DMS53 (cell line): ENCODE measurements at places on chromosomes 12 and 14.

DNA sequence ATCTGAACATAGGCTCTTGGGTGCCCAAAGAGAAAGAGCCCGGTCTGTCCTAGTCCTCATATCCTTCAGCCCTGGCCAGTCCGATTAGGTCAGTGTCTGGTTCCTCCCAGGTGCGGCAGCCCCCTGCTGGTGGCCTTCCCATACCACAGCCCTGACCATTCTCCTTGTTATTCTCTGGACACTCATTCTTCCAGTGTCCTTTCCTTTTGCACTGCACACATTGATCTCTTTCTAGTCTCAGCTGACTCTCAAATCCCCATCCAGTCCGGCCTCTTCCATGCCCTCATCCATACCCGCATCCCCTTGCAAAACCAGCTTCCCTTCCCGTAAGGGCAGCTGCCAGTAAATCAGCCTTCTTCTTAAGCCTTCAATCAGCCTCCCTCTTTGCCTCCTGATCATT lies 1316.3 kb downstream of the TMEM121 start:
- peak; percentile 68 for DNase-seq

- DNase-seq = no peak
Measured at GRCh38 chr14:105363847-105364708, 34.3 kb upstream of the TEX22 start.

- peak; percentile 76 for DNase-seq
Measured at GRCh38 chr14:30551460-30551859, 7.5 kb upstream of the G2E3 start.

DNA sequence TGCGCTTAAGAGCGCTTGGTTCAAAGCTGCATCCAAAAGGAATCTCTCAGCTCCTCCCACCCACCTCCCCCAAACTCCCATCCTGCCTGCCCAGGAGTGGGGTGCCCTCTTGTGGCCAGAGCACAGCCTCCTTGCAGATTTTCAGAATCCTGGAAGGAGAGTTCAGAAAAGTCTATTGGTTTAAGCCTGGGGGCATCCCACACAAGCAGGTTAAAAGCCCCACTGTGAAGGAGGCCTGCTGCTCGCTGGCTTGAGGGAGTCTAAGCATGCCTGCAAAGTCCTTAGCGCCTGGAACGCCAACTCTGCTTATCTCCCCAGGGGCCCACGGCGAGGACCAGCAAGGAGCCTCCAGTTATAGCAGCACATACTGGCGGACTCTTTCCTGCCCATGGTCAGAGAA lies 297.1 kb downstream of the KSR2 start:
- DNase-seq = peak; percentile 69

- no peak for DNase-seq
Measured at GRCh38 chr12:62834971-62835547, 99.9 kb downstream of the PPM1H start.

DNA sequence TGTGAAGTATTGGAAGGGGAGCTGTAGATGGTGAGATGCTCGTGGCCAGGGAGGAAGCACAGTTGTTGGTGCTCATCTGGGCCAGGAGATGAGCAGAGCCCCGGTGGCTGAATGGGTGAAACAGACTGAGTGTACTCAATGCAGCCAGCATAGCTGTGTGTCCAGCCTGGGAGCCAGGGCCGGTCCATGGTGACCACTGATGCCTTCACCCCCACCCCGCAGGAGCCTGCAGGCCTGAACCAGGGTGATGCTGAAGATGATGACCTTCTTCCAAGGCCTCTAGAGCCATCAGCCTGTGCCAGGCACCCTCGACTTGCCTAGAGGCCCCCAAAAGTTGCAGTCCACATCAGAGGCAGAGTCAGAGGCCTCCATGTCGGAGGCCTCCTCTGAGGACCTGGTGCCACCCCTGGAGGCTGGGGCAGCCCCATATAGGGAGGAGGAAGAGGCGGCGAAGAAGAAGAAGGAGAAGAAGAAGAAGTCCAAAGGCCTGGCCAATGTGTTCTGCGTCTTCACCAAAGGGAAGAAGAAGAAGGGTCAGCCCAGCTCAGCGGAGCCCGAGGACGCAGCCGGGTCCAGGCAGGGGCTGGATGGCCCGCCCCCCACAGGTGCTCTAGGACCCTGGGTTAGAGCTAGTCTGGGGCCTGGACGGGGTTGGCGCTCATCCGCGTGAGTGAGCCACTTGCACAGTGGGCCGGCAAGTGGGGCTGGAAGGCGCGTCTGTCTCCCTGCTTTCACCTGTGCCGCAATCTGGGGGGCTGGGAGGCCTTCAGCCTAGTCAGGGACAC lies 3.0 kb downstream of the TNFAIP2 start:
- no peak for DNase-seq

GRCh38 chr12:133130808-133131128 lies 341 bp downstream of the ZNF10 start:
- DNase-seq = peak; percentile 85

DNA sequence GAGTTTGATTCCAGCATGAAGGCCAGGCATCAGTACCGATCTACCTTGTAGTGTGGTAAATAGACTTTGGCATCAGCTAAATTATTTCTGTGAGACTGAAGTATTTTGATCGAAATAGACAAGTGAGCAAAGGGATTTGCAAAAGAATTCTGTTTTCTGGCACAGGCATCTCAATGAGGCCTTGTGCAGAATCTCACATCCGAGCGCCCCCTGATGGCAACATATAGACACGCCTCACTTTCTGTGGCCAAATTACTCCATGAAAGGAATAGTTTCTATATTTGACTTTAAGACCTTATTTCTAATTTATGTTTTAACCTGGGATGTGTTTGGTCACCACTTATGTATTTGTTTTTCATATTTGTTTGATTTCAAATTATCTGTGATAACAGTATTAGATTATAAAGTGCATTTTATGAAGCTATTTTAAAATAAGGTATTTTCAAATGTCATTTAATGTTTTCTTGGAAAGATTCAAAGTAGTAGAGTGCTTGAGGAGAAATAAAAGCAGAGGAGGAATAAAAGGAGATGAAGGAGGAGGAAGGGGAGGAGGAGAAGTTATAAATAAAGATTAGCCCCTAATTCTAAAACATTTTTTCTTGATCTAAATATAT lies 731.9 kb downstream of the NRXN3 start:
- DNase-seq = peak; percentile 66

DNA sequence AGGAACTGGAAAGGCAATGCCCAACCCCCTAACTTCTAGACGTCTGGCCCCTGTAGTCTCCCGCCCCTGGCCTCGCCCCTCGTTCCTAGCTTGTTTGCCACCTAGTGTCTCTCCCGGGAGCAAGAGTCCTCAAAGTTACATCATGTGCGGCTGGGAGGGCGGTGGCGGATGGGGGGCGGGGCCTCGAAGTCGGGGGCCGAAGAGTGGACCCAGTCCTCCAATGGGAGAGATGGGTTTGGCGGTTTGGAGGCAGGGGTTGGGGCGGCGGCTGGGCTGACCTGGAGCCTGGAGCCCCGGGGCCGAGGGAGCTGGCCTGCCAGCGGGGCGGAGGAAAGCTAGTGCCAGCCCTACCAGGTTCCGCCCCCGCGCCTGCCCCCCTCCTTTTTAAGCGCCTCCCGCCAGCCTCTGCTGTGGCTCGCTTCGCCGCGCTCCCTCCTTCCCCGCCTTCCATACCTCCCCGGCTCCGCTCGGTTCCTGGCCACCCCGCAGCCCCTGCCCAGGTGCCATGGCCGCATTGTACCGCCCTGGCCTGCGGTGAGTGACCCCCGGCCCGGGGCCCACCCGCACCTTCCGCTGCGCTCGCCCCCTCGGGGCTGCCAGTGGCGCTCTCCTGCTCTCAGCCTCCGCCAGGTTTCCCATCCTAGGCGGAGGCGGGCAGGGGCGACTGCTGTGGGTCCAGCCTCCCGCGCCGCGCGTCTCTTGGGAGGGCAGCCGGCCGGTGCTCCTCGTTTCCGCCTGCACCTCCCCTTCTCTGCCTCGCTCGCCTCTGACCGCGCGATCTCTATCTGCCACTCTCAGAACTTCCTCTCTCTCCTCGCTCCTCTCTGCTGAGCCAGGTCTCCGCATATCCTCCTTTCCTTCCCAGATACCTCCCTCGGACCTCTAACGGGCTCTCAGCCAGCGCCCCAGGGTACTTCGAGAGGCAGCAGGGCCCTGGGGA lies at the start of gene PCK2:
Gene PCK2, plus strand, starts transcription at position 411 of the 940 bp plus-strand sequence. Its CDS starts 95 bp downstream, at position 506.
- DNase-seq = peak; percentile 88

DNA sequence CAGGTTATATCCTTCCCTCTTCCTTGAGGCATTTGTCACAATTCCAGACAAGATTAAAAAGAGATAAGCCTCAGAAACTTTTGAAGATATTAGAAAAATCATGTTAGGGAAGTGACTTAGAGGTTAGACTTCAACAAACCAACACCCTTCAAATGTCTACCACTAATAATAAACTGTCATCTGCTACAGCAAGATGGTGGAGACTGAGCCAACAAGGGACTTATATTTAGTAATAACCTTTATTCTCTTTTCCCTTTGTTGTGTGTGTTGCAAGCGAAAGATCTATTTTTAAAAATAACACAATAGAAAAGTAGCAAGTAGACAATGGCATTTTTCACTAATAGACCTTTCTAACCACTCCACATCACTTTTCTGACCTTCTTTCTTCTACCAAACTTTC lies 28.6 kb downstream of the PRICKLE1 start:
- DNase-seq = no peak

DNA sequence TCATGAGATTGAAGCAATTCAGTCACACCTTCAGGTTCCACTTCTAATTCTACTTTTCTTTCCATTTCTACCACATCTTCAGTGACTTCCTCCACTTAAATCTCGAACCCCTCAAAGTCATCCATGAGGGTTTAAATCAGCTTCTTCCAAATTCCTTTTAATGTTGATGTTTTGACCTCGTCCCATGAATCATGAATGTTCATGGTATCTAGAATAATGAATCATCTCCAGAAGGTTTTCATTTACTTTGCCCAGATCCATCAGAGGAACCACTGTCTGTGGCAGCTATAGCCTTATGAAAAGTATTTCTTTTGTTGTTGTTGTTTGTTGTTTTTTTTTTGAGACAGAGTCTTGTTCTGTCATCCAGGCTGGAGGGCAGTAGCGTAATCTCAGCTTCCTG lies 7.6 kb downstream of the RXYLT1 start:
- no peak for DNase-seq

GRCh38 chr12:26874501-26875296 lies 41.7 kb upstream of the ITPR2 start:
- peak; percentile 32 for DNase-seq

- DNase-seq = no peak
Measured at GRCh38 chr14:31268216-31268615, 60.6 kb upstream of the HECTD1 start.

DNA sequence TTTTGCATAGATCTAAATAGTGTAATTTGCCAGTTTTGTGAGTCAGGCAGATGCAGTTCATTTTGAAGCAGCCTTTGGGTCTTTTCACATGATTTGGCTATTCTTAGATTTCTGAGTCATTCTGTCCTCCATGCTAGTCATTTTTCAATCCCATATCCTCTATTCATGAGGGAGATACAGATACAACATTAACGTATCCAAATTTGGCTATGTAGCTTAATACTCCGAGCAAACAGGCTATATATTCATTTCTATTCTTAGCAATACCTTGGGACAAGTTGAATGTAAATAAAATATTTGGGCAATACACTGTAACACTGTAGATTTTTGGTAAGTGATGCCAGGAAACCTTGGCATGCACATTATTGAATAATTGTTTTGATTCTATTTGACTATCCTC lies 270.7 kb upstream of the PDE3A start:
- DNase-seq = no peak

- DNase-seq = no peak
Measured at GRCh38 chr12:19144287-19144686, 14.8 kb downstream of the PLEKHA5 start.

GRCh38 chr12:127711108-127711507 lies 555.9 kb upstream of the TMEM132C start:
- DNase-seq = no peak

DNA sequence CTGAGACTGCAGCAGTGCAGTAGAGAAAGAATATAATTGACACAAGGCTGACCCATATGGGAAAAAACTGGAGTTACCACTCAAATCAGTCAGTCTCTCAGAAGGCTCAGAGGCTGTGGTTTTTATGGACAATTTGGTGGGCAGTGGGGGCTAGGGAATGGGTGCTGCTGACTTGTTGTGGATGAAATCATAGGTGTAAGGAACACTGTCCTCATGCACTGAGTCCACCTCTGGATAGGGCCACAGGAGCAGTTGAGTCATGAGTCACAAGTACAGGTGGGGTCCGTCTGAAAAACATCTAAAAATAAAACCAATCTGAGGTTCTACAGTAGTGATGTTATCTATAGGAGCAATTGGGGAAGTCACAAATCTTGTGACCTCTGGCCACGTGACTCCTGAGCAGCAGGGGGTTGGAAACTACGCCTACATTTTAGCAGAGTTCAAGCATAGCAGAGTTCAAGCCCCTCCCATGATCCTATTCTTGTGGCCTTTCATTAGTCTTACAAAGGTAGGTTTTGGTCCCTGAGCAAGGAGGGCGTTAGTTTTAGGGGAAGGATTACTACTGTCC lies 18.1 kb upstream of the SGPP1 start:
- DNase-seq = no peak

DNA sequence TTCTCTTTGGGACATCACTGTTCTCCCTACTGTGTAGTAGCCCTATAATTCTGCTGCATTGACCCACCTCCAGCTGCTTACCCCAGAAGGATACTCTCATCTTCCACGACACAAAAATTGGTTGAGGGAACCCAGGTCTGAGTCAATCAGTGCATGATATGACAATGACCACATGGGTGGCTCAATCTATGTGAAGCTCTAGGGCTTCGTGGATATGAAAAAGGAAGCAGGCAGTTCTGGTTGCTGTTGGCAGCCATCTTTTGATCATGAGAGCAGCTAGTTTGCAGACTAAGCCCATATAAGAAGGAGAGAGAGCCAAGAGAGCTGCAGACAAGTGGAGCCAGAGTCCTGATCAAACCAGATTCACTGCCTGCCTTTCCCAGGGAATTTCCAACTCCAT lies 57.9 kb downstream of the AVPR1A start:
- peak; percentile 39 for DNase-seq

DNA sequence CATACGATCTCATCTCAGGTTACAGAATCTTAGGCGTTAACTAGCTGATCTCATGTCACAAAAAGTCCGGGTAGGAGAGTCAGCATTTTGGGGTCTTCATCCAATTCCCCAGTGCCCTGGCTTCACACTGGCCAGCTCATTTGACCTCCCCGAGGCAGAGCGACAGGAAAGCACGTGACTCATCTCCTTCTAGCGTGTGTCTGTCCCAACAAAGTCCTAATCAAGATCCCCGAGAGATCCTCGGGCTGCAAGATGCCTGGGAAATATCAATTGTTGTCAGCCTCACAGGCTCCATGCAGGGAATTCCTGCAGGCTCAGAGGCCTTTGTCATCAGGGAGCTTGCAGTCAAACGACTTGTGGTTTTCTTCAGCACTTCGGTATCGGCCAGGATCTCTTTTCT lies 57.5 kb downstream of the ZNF664 start:
- DNase-seq = no peak

GRCh38 chr14:75770635-75771034 lies 109.6 kb downstream of the TTLL5 start:
- no peak for DNase-seq

GRCh38 chr12:119649202-119649808 lies 18.6 kb upstream of the PRKAB1 start:
- peak; percentile 63 for DNase-seq

DNA sequence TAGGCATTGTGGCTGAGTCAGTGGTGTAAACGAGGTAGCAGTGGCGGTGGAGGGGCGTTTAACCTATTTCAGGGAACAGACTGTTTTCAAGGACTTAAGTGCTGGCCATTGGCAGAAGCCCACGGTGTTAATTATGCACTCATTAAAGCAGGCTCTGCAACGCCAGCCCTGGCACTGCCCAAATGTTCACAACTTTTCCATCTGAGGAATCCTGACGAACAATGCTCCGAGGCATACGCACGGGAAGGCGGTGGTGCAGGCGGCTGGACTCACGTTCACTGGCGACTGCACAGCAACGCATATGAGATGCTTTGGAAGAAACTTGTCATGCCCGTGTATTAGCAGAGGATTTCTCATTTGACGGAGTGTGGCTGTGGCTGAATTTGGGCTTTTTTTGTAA lies 70.6 kb upstream of the SLC24A4 start:
- no peak for DNase-seq

- peak; percentile 38 for DNase-seq
Measured at GRCh38 chr12:56150563-56150962, 1.8 kb upstream of the MYL6B start.
